NCI-H510A (cell line): ENCODE measurements at places on chromosomes 7 and 10.
A peak's percentile ranks its signal among the peaks of the same experiment; 100 is the strongest.

- DNase-seq, result no peak
Measured at GRCh38 chr10:1745780-1746456, 8.6 kb upstream of the ADARB2 start.

GRCh38 chr7:46173476-46174195, 252.6 kb upstream of the IGFBP3 start:
- DNase-seq, result no peak

DNA sequence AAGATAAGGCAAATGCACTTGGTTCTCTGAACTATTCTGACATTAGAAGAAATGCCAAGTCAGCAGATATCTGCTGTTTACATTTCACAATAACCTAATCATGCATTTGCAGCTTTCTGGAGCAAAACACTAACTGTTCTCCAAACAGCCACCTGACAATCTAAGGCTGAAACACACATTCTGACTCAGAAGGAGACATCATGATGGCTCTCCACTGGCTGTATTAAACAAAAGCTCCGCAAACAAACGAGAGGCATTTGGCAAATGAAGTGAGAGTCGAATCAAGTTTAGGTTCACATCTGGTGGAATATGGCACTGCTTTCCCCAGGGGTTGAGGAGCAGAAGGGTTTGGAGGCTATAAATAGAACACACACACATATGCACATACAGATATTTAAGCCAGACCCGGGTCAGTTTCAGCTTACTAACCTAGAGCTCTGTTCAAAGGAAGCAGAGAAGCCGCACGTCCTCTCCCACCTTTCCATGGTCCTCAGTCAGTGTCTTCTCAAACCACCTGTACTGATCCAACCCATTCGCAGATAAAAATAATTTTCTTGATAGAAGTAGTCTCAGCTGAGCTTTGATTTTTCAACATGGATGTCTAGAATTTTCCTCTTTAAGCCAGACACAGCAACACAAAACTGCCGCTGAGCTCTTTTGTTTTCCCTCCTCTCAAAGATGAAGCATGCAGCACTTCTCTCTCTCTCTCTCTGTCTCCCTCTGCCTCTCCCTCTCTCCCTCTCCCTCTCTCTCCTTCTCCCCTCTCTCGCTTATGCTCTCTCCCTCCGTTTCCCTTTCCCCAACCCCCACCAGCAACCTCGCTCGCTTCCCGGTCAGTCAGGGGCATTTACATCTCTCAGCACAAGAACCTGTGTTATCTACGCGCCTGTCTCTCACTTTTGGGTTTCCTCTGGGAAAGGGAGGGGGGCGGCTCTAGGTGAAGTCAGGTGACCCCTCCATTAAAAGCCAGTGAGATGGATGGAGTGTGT, 682.8 kb downstream of the MAGI2 start:
- DNase-seq, result peak; percentile 13

DNA sequence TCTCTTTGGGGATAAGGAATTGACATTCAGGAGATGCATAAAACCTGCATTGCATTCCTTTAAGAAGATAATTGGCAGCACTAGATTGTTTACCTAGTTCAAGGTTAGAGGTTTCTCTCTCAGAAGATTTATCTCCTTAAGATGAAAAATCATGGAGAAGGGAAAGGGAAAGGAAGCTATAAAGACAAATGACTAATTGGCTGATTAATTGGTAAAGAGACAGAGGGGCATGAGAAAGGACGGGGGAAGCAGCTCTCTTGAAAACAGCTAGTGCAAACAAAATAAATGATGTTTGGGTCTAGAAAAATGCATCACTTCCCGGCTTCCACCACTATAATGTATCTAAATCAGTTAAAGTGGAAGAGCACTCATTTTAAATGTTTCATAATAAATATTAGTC, 941.2 kb downstream of the XPNPEP1 start:
- no peak for DNase-seq

DNA sequence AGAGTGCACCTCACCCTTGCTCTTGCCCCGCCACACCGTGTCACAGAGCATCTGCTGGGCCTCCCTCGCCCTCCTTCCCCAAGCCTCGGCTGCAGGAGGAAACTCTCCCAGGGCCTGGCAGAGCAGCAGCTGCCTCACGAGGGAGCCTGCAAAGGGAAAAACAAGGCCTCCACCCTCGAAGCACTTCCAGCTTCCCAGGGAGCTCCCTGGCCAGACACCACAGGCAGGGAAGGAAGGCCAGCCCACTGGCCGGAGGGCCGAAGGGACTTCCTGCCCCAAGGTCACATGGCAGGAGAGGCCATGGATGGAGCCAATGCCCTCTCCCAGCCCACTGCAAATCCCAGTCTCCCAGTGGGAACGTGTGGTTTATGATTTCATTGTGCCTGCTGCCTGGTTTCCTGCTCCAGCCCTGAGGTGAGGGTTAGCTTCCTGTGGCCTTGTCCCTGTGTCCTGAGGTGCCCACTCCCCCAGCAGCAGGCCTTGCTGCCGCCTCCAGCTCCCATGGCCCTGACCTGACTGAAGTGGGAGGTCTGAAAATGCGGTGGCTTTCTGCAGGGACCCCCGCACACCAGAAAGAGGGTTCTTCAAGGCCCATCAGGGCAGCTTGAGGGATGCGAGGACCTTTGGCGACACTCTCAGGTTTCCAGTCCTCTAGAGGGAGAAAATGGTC, 100.5 kb upstream of the PPIF start:
- no peak for DNase-seq

- no peak for DNase-seq
Measured at GRCh38 chr7:38839851-38840250, 69.1 kb downstream of the VPS41 start.

DNA sequence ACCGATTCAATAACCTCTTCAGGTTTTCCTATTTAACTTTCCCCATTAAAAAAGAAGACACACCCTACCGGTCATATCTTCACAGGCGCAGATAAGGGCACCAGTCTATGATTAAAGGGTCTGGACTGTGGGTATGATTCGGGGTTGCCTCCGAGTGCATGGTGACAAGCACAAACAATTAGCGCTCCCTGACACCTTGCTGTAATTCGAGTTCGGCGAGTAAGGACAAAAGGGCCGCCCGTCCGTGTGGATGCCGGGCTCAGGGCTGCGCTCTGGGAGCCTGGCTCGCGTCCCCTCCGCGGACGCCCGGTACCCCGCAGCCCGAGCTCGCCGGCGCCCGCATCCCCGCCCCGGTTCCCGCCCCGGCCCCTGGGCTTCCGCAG, 111.9 kb upstream of the RHEB start:
- no peak for DNase-seq

DNA sequence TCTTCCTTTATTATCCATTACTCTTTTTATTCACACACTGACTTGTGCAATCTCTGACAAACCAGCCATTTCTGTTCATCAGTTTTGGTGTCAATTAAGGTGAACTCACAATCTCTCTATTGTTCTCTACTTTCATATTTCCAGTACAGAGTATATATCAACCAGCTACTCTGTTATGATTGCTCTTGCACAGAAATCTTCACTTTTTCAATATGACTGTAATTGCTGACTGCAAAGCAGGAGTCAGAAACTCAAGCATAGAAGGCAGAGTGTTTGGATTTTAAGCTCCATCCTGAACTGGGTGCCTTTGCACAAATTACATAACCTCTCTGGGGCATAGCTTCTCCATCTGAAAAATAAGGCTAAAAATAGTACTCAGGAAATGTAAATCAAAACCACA, 1042.0 kb downstream of the GRM8 start:
- DNase-seq, result no peak

DNA sequence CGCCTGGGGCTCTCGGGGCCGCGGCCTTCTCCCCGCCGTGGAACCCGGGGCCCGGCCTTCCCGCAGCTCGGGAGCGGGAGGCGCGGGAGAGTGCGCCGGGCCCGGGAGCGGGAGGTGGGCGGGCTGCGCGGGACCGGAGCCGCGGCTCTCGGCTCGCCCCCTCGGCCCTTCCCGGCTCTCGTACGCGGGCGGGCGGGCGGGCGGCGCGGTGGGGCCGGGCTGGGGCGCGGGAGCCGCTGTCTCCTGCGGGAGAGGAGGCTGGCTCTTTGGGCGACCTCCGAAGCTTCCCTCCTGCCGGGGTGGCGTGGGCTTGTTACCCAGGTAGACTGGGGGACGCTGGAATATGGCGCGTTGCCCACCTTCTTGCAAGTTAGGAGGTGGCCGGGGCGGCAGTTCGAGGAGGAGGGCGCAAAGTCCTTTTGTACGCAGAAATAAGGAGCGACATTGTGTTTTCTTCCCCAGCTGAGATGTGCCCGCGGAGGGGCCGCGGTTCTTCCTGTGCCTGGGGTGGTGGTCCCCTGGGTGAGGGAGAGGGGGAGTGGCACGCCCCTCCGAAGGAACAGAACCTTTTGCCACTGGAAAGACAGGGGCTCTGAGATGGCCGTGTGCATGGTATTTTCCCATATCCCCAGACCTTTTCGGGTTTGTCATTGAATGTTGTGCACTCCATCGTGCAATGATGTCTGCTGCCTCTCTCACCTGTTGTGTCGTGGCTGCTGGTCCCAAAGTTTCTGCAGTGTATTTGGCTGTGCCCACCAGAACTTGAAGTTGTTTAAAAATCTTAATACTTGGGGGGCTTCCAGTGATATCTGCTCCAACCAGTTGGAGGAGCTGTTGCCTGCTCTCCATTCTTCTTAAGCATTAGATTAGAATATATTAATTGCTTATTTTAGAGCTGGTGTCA, 844 bp downstream of the NRF1 start:
- no peak for DNase-seq

DNA sequence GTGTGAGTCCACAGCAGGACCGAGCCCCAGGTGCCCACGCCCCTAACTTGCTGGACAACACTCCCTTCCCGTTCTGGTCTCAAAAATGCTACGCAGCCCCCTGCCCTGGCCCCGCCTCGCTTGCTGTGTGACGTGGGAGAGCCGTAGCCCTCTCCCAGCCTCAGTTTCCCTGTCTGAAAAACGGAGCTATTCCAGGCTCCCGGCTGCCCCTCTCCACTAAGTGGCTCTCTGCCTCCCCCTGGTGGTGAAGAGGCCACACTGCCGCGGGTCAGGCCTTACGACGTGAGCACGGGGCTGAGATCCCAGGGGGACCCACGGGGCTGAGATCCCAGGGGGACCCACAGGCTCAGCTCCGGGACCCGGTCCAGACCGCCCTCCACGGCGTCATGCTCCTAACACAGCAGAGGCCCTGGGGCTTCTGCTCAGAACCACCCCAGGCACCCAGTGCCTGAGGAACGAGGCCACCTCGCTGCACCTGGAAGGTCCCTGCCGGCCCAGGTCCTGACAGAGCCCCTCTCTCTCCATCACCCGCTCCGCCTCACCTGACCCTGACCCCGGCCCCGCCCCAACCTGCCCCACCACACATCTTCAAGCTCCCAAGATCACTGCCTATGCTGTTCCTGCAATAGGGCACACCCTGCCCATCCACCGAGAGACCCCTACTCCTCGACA, 26.7 kb downstream of the MICALL2 start:
- no peak for DNase-seq

DNA sequence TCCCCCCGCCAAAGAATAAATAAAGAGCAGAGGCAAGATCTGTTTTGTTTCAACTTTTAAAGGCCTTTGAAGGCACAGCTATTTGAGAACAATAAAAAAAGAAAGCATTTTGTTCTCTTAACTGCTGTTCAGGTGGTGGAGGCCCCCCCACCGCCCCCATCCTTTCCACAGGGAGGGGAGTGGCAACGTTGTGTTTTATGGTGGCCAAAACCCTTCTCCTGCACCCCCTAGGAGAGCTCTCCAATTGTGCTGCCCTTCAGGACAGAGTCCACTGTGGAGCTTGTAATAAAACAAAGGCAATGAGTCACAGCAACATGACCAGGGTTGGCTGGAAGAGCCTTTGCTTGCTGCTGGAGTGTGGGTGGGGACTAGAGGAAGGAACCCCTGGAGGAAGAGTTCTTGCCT, 987.9 kb downstream of the KCNMA1 start:
- DNase-seq, result no peak

- no peak for DNase-seq
Measured at GRCh38 chr10:89235073-89235798, 16.3 kb downstream of the LIPA start.

GRCh38 chr7:43758822-43759683, 573 bp downstream of the BLVRA start:
- DNase-seq, result no peak

DNA sequence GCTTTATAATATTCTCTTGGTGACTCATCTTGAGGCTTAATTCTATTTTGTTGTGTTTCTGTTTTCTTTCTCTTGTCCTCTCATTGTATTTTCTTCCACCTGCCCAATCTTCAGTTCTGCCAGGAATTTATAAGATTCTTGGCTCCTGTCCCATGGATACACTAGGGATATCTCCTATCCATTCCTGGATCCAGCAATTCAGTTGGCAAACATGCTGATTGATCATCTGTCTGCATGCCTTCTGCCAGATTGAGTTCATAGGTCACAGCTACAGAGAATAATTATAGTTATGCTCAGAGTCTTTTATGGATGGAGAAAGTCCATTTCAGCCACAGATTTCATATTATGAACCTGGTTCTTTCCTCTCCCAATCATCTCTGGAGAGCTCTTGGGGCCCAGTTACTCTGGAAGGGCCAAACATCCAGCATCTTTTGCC, 140.4 kb upstream of the MAGI2 start:
- no peak for DNase-seq

- DNase-seq, result no peak
Measured at GRCh38 chr7:1322240-1323110, 89.8 kb downstream of the UNCX start.

GRCh38 chr10:83222300-83222699, 917.0 kb upstream of the GHITM start:
- DNase-seq, result no peak

DNA sequence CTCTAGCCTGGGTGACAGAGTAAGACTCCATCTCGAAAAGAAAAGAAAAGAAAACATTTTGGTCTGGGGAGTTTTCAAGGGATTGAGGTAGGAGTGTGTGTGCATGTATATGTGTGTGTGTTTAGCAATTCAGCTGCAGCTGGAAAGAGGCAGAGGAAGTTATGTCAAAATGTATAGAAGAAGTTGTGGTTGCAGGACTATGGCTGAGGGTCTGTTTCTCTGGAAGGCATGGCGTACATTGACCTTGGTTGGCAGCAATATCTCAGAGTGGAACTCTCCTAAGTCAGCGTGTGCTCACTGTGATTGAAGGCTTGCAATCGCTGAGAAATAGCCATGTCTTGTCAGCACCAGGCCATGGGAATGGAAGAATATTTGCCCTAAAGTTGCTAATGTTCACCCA, 28.6 kb upstream of the RHBDD2 start:
- DNase-seq, result no peak

DNA sequence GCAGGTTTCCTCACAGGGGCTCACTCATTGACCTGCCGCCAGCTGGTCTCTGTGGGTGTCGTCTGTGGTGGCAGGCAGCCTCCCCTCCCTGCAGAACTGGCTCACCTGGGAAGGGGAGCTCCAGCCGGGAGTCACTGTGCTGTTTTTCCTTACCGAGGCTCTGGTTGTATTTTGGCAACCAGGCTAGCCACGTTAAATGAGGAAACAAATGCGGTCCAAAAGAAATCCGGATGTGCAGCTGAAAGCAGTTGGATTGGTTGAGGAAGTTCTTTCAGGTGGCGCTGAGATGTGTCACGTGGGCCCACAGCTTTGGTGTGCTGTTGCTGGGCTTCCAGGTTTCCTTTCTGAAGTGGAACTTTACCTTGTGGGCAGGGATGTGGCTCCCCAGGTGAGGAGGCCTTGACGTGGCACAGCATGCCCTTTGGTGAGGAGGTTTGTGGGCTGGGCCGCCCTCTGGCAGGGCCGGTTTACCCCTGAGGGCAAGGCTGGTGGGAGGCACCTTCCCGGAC, 14.2 kb downstream of the MTURN start:
- DNase-seq, result peak; percentile 66

- DNase-seq, result no peak
Measured at GRCh38 chr10:88246675-88247074, 336.4 kb downstream of the RNLS start.
